ENCODE measurements at places on chromosomes 5 and 9. TPM values are rescaled to one million over a fixed set of nuclear protein-coding genes. Genes with fewer than 3 reads are reported as not detected.

PDZD2 gene
- 71.1 TPM for total RNA-seq

ARHGEF37 gene
- total RNA-seq: 4.5 TPM

SLC24A2 gene
- 0.10 TPM for total RNA-seq

SNCAIP gene
- 254 TPM for total RNA-seq

ENG gene
- 113 TPM for total RNA-seq

AMACR gene
- total RNA-seq: 29.3 TPM

GFI1B gene
- total RNA-seq: not detected

CCL28 gene
- 0.46 TPM for total RNA-seq

FOXD4 gene
- total RNA-seq: 0.49 TPM

ANGPTL2 gene
- 5.7 TPM for total RNA-seq

CNTLN gene
- 7.4 TPM for total RNA-seq

FOXD4L6 gene
- not detected for total RNA-seq
